ENCODE measurements at places on chromosomes 16 and 17.

GRCh38 chr16:31242206-31242605 is 17.6 kb upstream of the ITGAM start:
- DNase-seq, result no peak

DNA sequence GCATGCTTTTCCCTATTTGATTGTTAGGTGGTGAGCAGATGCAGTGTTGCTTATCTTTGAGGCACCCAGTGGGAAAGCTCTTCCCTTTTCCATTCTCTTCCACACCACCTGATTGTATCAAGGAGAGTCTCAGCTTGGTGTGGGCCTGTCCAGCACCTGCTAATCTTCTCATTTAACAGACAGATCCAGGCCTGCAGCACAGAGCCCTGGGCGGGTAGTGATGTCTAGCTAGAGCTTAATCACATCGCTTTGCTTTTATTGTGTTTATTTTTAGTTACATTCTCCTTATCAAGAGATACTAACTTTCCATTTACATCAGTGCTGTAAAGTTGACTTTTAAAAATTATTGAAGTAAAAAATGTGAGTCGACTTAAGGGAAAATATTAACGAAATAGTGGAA is 24.2 kb downstream of the FOXL1 start:
- DNase-seq, result no peak

DNA sequence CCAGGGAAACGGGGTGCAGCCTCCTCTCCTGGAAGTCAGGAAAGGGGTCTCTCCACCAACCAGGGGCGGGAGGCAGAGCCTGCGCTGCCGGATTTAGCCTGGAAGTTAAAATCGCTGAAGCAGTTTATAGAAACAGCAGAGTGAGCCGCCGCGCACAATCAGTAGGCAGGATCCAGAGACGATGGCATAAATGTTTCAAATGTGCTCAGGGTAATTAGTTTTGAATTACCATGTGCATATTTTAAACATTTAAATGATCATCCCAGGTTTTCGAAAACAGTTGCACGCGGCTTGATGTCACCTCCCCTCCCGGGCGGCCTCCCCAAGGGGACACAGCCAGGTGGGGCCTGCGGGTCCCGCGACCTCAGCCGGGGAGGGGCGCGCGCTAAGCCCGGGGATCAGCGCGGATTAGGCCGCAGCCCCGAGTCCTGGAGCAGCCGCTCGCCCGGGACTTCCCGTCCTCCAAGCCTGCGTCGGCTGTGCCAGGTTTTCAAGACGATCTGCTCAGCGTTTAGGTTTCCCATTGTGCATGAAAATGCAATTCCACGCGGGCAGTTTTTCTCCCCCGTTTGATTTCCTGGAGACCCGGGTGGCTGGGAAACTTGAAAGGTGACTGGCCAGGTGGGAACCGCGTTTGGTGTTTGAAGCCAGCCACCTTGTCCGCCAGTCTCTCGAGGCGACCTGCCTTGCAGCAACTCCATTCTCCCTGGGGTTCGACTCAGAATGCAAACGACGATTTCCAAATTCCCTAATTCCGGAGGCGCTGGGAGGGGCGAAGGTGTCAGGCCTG is 78.3 kb downstream of the RPA1 start:
- no peak for DNase-seq

DNA sequence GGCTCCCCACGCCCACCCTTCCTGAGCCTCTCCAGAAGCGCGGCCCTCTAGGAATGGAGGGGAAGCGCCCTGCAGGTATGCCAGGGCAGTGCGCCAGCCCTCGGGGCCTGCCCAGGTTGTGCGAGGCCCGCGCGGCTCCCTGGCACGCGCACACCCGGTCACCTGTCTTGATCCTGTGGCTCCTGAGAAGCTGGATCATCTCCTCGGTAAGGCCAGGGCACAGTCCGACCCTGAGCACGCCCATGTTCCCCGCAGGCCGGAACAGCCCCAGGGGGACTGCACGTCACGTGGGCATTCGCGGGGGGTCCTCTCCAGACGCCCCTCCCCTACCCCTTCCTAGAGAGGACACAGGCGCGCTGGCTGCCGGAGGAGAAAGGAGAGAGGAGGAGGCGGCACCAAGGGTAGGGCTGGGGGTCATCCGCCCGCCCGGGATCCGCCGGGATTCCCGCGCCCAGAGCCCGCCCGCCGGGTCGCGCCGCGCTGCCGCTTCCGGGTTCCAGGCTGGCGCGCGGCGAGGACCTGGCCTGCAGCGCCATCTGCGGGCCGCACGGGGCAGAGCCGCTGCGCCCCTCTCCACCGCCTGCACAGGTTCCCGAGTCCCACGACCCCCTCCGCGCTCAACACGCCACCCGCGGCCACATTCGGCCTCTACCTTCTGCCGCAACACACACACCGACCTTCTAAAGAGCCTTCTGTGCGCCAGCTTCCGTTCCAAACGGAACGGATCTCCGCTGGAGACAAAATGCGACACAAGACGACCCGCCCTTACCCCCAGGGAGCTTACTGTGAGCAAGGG is at the start of gene RAD51D:
TSS of gene RAD51D (minus strand) at position 491 of the 796 bp plus-strand sequence. CDS start at position 244, 247 bp downstream.
- DNase-seq, result peak; percentile 81

DNA sequence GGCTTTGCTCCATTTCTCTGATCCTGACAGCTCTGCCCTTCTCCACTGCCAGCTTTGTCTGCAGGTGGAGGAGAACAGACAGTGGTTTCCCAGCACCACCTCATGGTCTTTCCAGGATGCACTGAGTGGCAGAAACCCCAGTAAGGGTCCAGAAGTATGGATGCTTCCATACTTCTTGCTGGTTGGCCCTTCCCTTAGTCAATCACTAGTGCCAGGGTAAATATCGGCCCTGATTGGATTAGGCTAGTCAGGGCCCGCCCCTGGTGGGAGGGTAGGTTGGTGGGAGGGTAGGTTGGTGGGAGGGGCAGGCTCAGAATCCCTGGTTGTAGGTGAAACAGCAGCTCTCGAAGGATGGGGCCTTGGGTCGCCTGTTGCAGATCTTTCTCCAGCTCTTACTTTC is 10.2 kb downstream of the RNF213 start:
- no peak for DNase-seq

GRCh38 chr16:79805621-79806020 is 205.1 kb upstream of the MAF start:
- no peak for DNase-seq

DNA sequence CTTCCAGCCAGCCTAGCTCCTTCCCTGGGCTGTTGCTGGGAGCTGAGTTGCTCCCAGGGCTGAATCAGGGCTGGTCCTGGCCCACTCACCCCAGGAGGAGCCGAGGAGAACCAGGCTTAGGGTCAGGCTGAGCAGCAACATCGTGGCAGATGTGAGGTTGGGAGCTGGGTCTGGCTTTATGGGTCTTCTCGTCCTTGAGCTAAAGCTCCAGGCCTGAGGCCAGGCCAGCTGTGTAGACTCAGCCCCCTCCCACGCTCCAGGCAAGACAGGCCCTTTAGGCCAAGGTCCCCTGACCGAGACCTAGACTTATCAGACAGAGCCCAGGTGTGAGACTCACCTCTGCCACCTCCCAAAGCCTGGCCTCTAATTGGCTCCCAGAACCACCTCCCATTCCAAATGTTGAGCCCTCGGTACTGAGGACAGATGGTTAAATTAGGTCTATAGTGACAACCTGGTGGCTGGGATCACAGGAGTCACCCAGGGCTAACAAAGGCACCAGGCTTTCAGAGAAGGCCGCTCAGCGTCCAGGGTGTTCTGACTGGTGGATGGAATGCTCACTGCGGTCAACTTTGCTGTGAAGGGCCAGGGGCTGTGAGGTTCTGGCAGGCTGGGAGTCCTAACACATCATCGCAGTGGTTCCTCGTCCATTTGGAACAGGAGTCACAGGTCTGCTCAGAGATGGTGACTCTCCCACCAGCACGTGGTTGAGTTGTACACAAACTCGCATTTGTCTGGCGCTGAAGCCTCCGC is at the start of gene CTRL:
TSS of gene CTRL (minus strand) at position 151 of the 750 bp plus-strand sequence. CDS start at position 141, 10 bp downstream.
- DNase-seq, result no peak

GRCh38 chr16:31456988-31457360 is 2.3 kb upstream of the ARMC5 start:
- DNase-seq, result no peak

DNA sequence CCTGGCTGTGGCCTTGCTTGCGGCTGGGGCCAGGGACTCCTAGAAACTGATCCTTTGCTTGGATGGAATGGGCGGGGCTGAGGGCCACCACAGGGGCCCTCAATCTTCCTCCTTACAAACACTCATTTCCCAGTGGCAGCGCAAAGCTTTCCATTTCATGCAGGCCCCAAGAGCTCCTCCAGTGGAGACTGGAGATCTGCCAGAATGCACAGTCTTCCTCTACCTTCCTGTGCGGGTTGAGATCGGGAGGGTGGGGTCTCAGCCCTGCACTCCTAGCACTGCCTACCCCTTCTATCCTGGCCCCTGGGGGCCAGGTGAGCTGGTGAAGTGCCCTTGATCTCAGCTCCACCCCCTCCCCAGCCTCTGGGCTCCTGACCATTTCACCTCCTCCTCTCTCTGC is 1.7 kb downstream of the NRN1L start:
- no peak for DNase-seq

- no peak for DNase-seq
Observed at GRCh38 chr17:44065668-44066203, 735 bp downstream of the LSM12 start.

DNA sequence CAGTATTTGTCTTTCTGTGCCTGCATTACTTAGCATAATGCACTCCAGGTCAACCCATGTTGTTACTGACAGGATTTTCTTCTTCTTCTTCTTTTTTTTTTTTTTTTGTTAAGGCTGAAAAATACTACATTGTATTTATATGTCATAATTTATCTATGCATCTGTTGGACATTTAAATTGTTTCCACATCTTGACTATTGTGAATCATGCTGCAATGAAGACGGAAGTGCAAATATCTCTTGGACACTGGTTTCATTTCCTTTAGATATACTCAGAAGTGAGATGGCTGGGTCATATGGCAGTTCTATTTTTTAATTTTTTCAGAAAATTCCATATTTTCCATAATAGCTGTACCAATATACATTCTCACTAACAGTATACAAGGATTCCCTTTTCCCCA is 272.7 kb upstream of the PMFBP1 start:
- no peak for DNase-seq

DNA sequence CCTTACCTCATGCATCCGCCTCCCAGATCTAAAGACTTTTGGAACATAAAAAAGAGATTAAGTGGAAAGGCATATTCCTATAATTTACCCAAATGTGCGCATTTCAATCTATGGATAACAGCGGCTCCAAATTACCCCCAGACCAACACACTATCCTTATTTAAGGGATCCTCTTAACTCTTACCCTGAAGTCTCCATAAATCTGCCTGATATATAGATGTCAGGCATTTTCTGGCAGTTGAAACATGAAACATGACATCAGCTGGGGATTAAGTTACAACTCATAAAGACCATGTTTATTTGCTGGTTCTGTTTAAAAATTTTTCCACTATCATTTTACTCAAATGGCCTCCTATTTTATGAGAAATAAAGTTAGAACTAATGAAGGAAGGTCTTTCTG is 478.5 kb upstream of the SALL1 start:
- DNase-seq, result no peak

- no peak for DNase-seq
Observed at GRCh38 chr16:24281466-24281865, 25.3 kb downstream of the CACNG3 start.

DNA sequence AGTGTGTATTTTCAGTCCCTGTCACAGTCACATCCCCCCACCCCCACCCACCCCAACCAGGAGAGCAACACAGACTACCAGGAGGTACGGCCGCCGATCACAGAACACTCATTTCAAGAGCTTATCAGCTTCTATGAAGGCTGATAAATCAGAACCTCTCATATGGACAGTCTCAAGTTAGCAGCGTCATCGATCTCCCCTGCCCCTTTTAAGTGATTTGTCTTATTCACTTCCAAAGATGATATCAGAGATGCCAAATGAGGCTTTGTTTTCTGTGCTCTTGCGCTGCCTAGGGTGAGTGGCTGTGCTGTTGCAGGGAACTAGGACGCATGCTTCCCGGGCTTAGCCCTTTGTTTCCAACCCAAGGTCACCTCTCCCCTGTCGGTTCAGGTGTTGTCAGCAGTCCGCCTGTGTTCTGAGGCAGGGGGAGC is 26.8 kb upstream of the PMFBP1 start:
- DNase-seq, result no peak

GRCh38 chr16:71258372-71258771 is 27.9 kb upstream of the HYDIN start:
- DNase-seq, result no peak

GRCh38 chr17:13027246-13027645 is 9.4 kb upstream of the ELAC2 start:
- no peak for DNase-seq

GRCh38 chr17:20092973-20093626 is 83.9 kb downstream of the SPECC1 start:
- peak; percentile 54 for DNase-seq

GRCh38 chr17:40561871-40562611 is 3.2 kb downstream of the CCR7 start:
- no peak for DNase-seq

DNA sequence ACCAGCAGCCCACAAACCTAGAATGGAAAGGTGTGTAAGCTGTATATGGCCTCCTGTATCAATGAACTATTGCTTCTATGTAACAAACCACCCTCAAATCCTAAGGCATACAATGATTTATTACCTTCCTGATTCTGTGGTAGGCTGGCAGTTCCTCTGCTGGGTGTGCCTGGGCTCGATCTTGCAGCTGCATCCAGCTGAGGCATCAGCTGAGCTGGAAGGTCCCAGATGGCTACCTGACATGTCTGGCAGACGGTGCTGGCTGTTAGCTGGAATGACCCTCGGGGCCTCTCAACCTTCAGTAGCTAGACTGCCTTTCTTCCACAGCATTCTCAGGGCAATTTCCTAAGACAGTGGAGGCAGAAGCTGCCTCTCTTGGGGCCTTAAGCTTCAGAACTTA is 152.7 kb downstream of the RAB11FIP4 start:
- peak; percentile 12 for DNase-seq

GRCh38 chr16:86379505-86379846 is 130.9 kb upstream of the FOXF1 start:
- DNase-seq, result no peak

DNA sequence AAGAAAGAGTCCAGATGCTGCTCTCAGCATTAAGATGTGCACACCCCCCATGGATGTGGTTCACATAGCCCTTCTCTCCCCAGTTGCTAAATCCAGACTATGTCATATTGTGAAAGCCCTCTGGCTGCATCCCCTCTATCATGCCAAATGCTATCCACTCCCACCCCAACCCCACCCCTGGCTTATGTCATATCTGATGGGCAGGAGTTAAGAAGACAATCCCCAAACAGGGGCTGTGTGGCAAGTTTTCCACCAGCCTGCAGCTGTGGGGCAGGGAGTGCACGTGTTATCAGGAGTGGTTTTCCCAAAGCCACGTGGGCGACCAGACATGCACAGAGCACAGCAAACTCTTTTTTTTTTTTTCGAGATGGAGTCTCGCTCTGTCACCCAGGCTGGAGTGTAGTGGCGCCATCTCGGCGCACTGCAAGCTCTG is 10.0 kb downstream of the FAM117A start:
- no peak for DNase-seq

GRCh38 chr17:76272541-76273444 is 7.6 kb downstream of the UBALD2 start:
- no peak for DNase-seq
